Caco-2 (cell line): ENCODE measurements at places on chromosomes 5 and 9.

- peak; percentile 72 for DNase-seq
Observed at GRCh38 chr5:146025114-146025680, 80.2 kb downstream of the PLAC8L1 start.

DNA sequence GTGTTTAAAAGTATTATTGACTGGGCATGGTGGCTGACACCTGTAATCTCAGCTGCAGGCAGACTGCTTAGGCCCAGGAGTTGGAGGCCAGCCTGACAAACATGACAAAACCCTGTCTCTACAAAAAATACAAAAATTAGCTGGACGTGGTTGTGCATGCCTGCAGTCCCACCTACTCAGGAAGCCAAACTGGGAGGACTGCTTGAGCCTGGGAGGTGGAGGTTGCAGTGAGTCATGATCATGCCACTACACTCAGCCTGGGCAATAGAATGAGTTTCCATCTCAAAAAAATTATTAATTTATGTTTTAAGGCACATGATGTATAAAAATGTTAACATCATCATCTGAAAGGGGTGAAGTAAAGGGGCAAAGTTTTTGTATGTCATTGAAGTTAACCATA lies 49.7 kb upstream of the FNIP1 start:
- no peak for DNase-seq

DNA sequence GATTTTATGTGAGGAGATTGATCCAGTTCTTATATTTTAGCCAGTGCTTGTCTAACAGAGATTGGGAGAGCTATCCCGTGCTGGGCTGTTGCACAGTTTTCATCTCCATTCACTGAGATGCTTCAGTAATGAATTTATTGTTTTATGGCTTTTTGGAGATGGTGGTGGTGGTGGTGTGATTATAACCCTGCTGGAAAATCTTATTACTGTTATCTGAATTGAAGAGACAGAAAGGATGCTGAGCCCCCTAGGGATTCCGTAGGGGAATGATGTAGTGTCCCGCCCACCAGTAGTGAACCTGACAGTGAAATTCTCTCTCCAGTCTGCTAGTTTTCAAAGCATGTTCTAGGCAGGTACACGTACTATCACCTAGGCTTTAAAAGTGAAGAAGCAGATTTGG lies 1.9 kb downstream of the RAI14 start:
- DNase-seq: no peak

DNA sequence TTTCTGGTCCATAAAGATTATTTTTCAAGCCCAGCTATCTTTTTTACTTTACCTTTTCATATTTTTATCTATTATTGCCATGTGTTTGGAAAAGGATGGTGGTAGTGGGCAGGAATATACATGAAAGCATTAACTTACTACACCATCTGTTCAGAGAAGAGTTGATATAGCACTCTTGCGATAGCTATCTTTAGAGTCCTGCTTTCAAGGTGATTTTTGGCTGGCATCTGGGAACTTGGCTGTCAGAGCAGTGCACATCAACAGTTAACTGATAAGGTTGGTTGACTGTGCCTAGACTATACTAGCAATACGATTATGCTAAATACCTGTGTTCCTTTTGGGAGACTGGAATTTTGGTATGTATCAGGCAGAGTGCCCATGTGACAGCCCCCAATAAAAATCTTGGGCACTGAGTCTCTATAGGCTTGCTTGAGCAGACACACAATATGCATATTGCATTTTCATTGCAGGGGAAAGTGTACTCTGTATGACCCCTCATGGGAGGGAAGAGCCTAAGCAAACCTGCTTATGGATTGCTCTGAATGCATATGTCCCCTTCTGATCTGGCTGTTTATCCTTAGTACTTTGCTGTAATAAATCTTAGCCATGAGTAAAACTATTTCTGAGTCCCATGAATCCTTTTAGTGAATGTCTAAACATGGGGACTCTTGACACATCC lies 227.6 kb upstream of the C9orf72 start:
- no peak for DNase-seq

GRCh38 chr9:99012957-99013512 lies 69.3 kb downstream of the COL15A1 start:
- no peak for DNase-seq

- no peak for DNase-seq
Observed at GRCh38 chr5:31225118-31225517, 31.6 kb downstream of the CDH6 start.

- no peak for DNase-seq
Observed at GRCh38 chr5:173453167-173453566, 125.0 kb upstream of the STC2 start.

- no peak for DNase-seq
Observed at GRCh38 chr5:41903382-41903891, 707 bp upstream of the RIMOC1 start.

- no peak for DNase-seq
Observed at GRCh38 chr5:2740876-2741555, 10.5 kb downstream of the IRX2 start.

DNA sequence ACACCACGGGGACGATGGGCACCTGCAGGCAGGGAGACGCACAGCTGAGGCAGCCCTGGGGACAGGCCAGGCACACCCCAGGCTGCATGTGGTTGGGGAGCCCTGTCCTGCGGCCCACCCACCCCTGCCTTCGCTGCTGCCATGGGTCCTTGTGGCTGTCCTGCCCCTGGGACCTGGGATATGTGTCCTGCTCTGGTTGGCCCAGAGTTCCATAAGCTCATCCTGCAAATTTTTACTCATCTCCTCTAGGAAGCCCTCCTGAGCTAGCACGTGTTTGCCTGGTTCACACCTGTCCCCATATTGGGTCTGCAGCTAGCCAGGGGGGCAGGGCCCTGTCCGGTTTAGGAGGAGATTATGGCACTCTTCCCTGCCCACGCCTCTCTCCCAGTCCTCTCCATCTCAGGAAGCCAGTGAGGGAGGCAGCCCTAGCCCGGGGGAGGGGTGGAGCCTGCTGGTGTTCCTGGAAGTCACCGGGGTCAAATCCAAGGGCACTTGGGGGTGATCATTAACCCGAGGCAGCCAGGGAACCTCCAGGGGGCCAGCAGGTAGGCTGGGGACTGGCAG lies 12.2 kb downstream of the EGFL7 start:
- DNase-seq: peak; percentile 79

DNA sequence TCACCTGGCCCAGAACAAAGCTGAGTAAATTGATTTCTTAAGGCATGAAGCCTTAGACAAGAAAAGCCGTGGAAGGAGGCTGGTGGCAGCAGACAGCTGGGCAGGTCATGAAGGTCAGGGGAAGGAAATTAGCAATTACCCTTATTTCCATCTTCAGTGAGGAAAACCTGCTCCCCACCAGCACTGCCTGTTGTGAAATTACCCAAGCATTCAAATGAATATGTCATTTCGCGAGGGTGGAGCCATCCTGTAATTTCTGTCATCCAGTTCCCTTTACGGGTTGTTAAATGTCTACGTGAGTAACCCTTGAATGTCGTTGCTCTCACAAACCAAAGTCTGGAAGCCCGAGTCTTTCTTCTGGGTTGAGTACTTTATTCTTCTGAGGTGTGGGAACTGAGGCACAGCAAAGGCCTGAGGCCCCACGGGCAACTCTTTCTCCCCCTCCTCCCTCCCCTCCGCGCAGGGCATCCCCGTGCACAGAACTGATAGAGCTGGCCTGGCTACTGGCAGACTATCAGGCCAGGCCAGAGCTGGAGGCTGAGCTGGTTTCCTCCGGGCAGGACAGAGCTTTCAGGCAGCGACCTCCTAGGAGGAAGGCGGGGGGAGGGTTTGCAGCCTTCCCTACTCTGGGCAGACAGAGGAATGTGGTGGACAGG lies 22.0 kb upstream of the AK3 start:
- no peak for DNase-seq

GRCh38 chr9:98190757-98191105 lies 1.7 kb downstream of the CORO2A start:
- no peak for DNase-seq

DNA sequence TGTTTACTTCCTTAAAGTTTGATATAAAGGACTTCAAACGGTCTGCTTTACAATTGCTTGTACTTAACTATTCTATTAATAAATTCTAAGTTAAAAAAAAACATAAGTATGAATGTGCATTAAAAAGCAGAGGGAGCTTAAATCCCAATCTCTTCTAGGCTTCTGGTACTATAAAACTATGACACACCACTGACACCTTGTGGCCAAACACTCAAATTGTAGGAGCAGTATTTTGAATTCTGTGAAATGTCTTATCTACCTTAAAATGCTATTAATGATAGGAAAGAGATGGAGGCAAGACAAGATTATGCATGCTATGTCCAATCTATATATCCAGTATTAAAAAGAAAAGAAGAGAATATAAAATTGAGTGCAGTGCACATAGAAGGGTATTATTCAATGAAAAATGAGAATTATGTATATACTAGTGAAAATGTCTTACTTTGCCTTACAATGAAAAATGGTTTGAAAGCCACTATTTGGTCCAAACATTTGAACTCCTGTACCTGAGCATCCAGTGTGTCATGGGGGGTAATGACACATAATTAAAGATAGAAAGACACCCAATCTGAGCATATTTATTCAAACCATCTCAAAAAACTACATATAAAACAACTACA lies 87.6 kb downstream of the ERP44 start:
- DNase-seq: peak; percentile 47

DNA sequence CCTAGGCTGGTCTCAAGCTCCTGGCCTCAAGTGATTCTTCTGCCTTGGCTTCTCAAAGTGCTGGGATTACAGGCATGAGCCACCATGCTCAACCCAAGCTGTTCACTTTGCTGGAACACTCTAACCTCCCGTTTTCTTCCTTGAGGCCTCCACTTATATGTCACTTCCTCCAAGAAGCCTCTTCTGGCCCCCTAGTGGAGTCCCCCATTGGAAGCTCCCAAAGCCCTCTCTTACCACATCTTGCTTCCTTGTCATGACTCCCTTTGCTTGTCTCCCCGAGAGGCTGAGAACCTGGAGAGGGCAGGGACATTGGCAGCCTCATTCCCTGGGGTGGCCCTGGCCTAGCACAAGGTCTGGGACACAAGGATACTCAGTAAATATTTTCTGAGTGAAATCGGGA lies 80.8 kb downstream of the PDE6A start:
- DNase-seq: no peak

- no peak for DNase-seq
Observed at GRCh38 chr5:30347858-30348257, 845.6 kb upstream of the CDH6 start.
